Skeletal muscle cell (primary cell): ENCODE measurements at places on chromosomes 1 and 21.

DNA sequence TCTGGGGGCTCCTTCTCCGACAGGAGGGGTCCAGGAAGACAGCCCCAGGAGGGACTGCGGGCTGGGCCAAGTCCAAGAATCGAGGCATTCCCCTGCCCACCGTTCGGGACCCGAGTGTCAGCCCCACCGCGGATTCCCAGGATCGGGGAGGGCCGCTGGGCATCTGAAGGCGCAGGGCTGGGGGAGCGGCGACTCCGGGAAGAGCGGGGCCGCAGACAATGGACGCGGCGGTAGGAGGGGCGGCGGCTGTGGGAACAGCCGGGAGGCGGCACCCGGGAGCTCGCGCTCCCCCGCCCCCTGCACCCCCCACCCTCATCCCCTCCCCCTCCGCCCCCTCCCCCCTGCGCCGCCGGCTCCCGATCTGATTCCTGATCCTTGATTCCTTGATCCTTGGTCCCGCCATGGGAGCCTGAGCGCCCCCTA, at the start of gene VANGL2:
VANGL2 (plus strand) TSS at position 342 of the 423 bp plus-strand sequence. CDS start 15,274 bp downstream, outside the sequence.
- no peak for DNase-seq

GRCh38 chr21:37196847-37197246, 70.3 kb downstream of the VPS26C start:
- no peak for DNase-seq

- no peak for DNase-seq
Observed at GRCh38 chr1:200437556-200438203, 27.8 kb upstream of the ZNF281 start.

- DNase-seq = peak; percentile 88
Observed at GRCh38 chr21:34807146-34807880, 138.5 kb downstream of the CLIC6 start.

GRCh38 chr1:203281033-203281432, 24.3 kb upstream of the BTG2 start:
- DNase-seq = no peak

DNA sequence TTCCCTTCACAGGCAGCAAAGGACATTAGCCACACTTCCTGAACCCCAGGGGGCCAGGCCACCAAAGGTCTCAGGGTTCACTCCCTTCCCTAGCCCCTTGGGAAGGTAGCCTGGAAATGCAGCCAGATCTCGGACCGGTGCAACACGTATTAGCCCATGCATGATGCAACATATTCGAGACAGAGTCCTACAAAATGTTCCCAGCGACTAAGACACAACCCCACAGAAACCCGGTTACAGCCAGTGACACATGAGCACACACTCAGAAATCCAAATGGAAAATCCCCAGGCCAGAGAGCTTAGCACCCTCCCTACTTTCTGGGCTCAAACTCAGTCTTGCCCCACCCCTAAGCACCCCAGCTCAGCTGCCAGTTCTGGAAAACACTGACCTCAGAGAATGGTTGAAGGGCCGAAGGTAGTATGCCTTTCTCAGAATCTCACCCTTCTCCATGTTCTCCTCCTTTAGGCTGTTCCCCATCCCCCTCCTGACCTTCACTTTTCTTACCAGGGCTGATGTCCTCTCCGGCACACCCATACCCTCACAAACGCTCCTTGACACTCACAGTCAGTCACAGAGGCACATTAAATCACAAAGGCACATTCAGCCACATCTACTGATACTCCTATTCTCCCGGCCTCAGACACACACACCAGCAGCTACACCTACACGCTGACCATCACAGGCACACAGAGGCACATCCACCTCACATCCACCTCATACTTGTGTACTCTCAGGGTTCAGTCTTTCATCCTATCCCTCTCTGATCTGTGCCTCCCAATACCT, at the start of gene TSPAN1:
TSPAN1 (plus strand) TSS at position 640 of the 784 bp plus-strand sequence. CDS start 6,021 bp downstream, outside the sequence.
- DNase-seq = peak; percentile 48

DNA sequence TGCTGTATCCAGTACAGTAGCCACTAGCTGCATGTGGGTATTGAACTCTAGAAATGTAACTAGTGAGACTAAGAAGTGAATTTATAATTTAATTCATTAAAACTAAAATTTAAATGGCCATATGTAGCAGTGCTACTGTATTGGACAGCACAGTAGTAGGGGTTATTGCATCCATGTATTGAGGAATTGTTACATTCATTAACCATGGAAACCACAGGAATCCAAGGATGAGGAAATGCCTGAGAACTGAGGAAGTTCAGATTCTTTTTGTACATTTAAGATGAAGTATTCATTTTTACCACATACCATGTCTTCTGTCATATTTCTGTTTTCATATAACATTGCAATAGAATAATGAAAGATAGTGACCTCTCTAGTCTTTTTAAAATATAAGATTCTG, 2.6 kb downstream of the MTF2 start:
- peak; percentile 44 for DNase-seq

DNA sequence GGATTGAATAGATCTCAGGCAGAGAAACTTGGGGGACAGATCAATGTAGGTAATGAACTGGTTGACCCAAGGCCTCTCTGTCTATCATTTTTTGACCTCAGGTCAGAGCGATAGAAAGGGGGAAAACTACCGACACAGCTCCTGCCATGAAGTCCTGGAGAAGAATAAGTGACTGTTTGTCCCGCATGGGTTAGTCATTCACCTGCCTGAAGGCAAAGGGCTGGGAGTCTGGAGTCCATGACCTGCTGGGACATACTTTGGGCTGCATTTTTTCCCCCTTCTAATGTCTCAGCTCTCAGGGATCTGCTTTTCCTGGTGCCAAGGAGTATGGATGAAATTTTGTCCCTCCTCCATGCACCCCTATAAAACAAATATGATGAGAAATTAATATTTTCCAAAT, 1.6 kb upstream of the ROR1 start:
- DNase-seq = no peak

- no peak for DNase-seq
Observed at GRCh38 chr21:37356706-37357105, 9.9 kb upstream of the DYRK1A start.

- no peak for DNase-seq
Observed at GRCh38 chr1:225825607-225826007, 15.7 kb downstream of the EPHX1 start.
